GM23248 (cell line): ENCODE measurements at places on chromosomes 5 and 9. TPM values are rescaled to one million over a fixed set of nuclear protein-coding genes. Genes with fewer than 3 reads are reported as not detected.

- no peaks in the 10 kb centered on the region for H3K36me3 ChIP-seq
- no peak overlapping the region for H3K4me3 ChIP-seq
- no peaks in the 10 kb centered on the region for H3K4me1 ChIP-seq
- H3K27ac ChIP-seq, result no peak overlapping the region
- H3K27me3 ChIP-seq, result no peaks in the 10 kb centered on the region
- DNase-seq, result no peak
Measured at GRCh38 chr9:89529243-89530035, 31.5 kb upstream of the SEMA4D start.

DNA sequence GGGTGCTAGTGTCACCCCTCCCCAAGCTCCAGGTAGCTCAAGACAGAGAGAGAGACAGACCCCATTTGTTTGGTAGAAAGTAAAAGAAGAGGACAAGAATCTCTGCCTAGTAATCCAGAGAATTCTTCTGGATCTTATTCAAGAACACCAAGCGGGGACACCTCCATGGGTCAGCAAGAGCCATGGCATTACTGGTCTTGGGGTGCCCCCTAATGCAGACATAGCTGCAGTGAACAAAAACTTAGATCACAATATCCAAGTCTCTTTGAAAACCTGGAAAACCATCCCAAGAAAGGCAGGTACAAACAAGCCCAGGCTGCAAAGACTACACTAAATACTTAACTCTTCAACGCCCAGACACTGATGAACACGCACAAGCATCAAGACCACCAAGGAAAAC lies 29.9 kb upstream of the PDE4D start:
- H3K27ac ChIP-seq, result no peak overlapping the region
- H3K4me3 ChIP-seq, result no peak overlapping the region
- peak; percentile 32 for DNase-seq
- H3K4me1 ChIP-seq, result no peaks in the 10 kb centered on the region

DNA sequence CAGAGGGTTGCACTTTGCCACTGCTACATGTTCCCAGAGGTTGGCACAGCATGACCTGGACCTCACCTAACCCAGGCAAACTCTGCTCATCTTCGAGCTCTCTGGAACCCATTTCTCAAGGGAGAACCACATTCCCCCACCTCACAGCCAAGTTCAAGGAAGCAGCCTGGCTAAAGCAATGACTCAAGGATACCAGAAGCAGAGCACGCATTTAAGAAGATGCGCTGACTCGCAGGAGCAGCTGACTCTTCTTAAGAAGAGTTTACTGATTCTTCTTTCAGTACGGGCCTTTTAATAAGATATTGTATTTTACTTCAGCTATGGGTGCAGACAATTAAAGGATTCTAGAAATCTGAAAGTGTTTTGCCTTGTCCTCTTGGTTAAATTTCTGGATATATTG lies 4.1 kb upstream of the SEMA5A start:
- peak; percentile 8 for DNase-seq
- peaks cover 10% of the 10 kb centered on the region for H3K4me1 ChIP-seq
- no peak overlapping the region for H3K27ac ChIP-seq
- peaks cover 36% of the 10 kb centered on the region for H3K36me3 ChIP-seq
- H3K27me3 ChIP-seq, result no peaks in the 10 kb centered on the region

DNA sequence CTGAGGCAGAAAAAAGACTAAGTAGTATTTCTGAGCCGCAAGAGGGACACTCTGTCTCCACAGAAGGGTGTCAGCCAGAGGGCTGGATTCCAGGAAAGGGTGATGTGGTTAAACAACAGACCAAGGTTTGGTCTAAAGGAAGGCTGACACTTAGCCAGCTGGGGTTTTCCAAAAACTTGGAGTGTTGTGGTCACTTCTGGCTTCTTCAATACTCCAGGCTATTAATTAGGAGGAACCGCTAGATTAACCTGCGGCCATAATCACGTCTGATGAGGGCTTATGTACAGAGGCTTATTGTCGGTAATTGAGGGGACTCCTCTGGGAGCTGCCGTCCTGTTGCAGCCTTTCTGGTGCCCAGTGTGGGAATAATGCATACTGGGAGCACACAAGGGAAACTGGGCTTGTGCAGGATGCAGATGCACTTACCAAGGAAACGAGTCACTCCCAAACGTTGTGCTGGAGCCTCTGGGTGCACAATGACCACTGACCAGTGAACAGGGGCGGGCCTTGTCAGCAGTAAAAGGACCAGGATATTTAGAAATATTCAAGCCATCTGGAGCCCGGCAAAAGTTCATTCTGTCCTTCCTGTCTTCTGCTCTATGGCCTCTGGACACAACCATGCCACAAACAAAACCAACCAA lies 70.2 kb upstream of the TUT7 start:
- no peaks in the 10 kb centered on the region for H3K36me3 ChIP-seq
- DNase-seq, result peak; percentile 55
- H3K27me3 ChIP-seq, result no peaks in the 10 kb centered on the region
- no peak overlapping the region for H3K4me3 ChIP-seq

PCDHA4 gene
- total RNA-seq, result not detected in 2 replicates

IL9 gene
- total RNA-seq, result not detected in 2 replicates

GFRA3 gene
- not detected in 2 replicates for total RNA-seq

PCDHA13 gene
- total RNA-seq, result not detected in 2 replicates
